ENCODE measurements at places on chromosomes 1 and 21.

DNA sequence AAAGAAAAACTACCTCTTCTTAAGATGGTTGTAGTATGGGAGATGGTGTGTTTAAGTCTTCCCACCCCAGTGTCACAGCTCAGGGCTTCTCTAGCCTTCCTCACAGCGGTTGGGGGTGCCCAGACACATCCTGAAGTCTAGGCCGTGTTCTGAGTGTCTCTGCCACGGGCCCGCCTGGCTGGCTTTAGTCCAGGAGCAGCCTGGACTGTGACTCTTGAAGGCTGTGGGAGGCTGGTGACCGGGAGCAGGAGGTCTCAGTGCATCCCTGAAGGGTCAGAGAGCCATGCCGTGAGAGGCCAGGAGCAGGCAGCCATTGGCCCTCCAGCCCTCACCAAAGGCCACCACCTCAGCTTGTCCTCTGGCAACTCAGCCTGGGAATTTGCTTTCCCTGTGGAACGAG, 4.5 kb downstream of the EPHX1 start:
- DNase-seq = no peak

DNA sequence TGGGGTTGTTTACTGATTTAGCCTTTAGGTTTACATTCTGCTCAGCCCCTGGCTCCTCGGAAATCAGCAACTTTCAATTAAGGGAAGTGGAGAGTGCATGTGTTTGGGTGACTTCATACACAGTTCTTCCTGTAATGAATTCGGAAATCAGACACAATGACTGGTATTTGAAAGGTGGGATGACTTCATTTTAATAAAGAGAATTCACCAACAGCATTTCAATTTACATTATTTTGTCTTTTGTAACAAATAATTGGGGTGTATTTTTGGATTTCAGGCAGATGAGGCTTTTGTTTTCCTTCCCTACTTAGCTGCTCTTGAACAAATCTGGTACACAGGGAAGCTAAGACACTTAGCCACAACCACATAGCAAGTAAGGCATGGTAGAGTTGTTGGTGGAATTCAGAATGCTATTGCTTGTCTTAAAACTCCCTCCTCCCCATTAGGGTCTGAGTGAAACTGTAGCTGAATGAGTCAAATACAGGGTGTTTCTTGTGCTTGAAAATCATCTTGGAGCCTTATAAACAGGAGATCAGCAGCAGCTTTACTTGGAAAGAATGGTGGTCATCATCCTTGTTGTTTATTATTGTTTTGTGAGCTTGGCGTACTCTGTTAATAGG, 917 bp downstream of the STX12 start:
- DNase-seq = peak; percentile 63

DNA sequence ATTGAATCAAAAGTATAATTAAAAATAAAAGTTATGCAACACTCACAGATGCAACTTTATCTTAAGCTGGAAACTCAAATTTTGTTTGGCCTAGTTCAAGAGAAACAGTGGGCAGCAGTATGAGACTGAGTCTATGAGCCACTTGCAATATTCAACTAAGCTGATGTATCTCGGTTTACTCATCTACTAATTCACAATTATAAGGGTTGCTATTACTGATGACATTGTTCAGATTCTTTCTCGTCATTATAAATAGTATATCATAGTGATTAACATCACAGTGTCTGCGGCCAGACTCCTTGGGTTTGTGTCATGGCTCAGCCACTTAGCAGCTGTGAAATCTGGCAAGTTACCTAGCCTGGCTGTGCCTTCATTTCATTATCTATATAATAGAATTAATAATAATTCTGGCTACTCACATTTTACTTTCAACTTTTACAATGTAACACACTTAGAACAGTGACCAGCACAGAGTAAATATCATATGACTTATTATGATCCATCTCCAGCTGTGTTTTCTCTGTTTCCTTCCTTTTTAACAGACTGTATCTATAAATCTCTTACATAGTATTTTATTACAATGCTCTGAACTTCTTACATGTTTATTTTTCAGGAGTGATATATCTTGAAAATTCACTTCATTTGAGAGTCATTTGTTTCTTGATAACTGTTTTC, 194.3 kb upstream of the RGS18 start:
- no peak for DNase-seq

DNA sequence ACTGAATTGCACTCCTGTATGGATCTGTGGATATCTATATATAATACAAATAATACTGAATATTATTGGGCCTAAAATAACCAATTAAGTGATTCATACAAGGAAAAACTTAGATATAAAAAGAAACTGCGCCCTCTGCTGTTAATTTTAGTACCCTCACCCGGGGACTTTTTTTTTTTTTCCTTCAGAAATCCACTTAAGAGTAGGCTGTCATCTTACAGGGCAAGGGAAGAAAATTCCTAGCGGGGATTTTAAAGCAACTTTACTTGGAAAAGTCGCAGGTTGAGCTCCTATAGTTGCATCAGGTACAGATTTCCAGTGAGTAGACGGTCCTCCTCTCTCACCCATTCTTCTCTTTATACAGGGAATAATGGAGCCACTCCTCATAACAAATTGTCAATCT, 1.3 kb downstream of the NTNG1 start:
- DNase-seq = peak; percentile 61

GRCh38 chr1:160576884-160577283, 2.4 kb downstream of the CD84 start:
- DNase-seq = no peak

GRCh38 chr1:7738044-7738443, 33.1 kb upstream of the VAMP3 start:
- no peak for DNase-seq

DNA sequence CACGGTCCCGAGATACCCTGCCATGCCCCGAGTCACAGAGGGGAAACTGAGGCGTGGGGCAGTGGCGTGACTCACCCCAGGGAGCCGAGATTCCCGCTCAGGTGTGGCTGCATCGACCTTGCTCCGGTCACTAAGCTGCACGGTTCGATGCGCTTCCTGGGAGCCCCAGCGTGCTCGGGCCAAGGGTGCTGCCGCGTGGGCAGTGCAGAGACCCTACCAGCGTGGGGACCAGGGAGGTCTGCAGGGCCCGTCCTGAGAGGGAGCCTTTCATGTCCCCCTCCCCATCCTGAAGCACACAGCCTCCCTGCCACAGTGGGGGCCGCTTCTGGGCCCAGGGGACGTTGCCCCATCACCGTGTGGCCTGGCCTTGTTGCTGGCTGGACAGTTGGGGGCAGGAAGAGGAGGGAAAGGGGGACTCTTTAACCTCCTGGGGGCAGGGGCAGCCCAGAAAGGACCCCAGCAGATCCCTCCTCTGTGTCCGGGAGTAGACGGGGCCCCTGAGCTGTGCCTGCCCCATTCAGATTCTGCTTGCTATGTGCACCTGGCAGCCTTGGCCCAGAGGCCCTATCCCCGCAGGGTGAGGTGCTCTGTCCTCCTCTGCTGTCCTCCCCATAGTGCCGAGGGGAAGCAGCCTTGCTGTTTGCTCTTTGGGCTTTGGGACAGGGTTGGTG, 52.3 kb downstream of the COL18A1 start:
- DNase-seq = no peak

GRCh38 chr1:44154049-44154448, 12.6 kb upstream of the KLF18 start:
- DNase-seq = no peak

Measured in OCI-M1 (cell line).